ENCODE measurements at places on chromosomes 1 and 21.

DNA sequence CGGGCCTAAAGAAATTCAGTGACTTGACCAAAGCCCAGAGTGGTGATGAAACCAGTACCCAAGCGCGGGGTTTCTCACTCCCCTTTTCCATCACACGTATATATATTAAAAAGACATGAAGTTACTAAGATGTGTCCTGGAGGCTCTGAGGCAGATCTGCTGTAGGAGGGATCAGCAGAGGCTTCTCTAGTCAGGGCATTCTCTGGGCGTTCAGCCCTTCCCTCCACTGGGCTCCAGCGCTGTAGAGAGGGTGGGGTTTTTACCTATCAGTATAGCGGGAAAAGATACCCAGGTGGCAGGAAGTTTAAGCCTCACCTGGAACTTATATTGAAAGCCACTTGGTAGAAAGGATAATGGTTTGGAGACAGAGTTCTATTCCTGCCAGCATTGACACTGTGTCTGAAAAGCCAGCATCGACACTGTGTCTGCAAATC lies 862 bp upstream of the PLEKHO1 start:
- DNase-seq = no peak

DNA sequence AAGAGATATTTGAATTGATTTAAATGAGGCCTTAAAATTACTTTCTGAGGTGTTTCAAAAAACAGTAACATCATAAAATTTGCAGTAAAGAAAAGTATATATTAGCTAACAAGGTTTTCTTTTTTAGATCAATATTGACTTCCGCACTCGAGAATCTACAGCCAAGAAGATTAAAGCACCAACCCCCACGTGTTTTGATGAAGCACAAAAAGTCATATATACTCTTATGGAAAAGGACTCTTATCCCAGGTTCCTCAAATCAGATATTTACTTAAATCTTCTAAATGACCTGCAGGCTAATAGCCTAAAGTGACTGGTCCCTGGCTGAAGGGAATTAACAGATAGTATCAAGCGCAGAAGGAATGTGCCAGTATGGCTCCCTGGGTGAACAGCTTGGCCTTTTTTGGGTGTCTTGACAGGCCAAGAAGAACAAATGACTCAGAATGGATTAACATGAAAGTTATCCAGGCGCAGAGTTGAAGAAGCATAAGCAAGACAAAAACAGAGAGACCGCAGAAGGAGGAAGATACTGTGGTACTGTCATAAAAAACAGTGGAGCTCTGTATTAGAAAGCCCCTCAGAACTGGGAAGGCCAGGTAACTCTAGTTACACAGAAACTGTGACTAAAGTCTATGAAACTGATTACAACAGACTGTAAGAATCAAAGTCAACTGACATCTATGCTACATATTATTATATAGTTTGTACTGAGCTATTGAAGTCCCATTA lies 3.6 kb downstream of the RGS1 start:
- DNase-seq = no peak

GRCh38 chr1:9643351-9644256 lies 7.9 kb upstream of the PIK3CD start:
- DNase-seq = no peak

DNA sequence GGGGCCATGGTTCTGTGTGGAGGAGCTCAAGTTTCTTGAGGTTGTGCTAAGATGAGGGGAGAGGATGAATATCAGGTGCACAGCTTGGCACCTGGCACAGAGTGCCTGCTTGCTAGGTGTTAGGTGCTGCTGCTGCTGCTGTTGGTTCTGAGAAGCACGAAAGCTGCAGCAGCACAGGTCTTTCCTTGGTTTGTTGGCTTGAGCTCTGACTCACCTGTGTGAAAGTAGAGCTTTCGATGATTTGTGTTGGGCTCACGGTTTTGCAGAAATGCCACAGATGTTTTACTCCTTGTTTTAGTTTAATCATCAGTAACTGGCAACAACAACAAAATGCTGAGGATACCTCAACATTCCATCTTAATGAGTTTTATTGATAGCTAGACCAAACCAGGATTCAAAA lies 221.6 kb downstream of the BRINP2 start:
- DNase-seq = no peak

- DNase-seq = no peak
These were observed 45.2 kb downstream of the CLEC20A start for GRCh38 chr1:178451529-178451928.

DNA sequence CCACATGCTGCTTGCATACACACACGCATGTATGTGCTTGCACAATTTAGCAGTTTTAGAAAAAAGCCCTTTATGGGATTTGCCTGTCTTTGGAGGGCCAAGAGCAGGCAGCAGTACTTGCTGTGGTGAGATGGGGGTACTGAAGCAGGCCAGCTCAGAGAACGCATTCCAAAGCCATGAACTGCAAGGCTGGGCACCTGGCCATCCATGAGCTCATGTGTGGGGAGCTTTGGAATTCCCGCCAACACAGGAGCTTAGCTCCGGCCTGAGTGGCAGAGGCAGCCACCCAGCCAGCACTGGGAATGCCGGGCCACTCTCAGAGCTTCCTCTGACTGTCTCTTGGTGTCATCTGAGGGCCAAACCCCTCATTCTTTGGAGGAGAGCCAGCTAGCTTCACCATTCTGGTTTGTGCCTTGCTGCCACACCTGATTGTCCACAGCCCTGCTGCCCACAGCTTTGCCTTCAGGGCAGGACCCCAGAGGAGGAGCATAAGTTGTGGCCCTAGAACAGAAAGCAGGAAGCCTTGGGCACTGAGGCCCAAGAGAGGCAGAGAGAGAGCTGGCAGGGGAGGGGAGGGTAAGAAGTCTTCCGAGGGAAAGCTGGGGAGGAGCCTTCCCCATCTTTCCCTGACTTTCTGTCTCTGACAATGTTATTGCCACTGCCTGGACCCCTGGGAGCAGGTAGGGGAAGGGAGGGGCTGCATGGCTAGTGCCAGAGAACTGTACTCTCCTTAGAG lies 92.1 kb upstream of the POU3F1 start:
- DNase-seq = no peak

DNA sequence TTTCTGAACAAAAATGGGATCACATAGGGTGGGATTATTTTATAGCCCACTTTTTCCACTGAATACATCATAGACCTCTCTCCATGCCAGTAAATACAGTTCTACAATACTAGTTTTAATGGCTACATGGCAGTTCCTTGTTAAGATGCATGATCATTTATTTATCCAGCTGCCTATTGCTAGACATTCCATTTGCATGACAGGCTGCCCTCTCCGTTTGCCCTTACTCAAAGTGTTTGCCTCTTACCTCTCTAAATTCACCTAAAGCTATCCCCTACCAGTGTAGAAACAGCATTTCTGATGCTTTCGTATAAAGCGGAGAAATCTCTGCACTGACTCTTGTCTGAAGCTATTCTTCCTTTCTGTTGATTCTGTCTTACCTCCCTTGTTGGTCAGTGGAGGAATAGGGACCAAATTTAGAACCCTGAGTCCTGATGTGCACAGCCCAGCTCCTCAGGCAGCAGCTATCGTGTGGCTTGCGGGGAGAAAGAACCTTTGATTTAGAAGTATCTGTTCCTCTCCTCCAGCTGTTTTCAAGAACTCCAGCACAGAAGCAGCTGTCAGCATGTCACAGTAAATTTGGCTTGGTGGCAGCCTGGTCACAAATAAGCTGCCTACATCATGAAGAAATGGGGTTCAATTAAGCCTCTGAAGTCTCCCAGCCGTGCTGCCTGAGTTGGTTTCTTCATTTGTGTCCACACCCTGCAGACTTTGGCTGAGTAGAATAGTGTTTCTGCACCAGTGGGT lies 337.3 kb downstream of the PRDM2 start:
- no peak for DNase-seq

- DNase-seq = no peak
These were observed 49.3 kb upstream of the GRIK3 start for GRCh38 chr1:37083603-37084002.

DNA sequence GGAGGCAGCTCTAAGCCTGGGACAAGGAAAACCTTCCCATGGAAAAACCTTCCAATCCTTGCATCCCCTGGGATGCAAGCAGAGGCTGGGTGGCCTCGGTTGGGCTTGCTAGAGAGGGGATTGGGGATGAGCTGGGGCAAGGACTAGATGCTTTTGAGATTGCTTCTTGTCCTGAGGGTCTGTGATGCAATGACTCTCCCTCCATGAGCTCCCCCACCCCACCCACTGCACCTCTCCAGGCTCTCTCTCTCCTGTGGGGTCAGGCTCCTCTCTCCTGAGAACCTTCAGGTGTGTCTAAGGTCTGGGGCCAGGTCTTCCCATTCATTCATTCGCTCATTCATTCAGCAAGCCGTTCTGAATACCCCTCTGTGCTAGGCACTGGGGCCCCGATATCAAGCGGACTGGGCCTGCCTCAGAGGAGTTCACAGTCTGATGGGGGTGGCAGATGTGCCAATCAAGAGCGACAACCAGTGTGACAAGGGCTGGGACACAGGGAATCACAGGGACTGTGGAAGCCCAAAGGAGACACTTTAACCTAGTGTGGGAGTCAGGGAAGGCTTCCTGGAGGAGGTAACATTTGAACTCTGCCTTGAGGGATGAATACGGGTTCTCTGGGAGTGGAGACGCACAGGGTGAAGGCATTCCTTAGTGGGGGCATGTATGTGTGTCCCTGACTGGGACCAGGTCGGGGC lies 6.5 kb downstream of the LDLRAD1 start:
- DNase-seq = no peak

DNA sequence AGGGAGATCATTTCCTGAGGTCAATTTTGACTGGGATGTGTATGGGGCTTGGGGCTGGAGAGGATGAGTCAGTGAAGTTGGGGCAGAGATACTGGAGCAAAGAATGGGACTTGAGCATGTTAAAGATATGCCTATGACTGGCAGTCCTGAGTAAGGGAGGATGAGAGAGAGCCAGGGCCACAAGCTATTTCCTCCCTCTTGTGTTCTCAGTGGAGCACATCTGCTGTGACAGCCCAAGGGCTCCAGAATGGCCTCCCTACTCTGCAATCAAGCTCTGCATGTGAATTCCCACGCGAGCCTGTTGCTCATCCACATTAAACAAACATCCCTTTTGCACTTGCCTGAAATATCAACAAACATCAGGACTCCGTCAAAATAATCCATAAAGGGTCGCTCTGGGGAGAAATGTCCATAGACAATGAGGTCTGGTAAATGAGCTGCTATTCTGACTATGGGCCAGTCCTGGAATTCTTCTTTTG lies 9.2 kb downstream of the ADCY10 start:
- DNase-seq = no peak

GRCh38 chr1:51976846-51977602 lies 13.5 kb downstream of the RAB3B start:
- DNase-seq = no peak

- DNase-seq = no peak
These were observed 189.2 kb downstream of the DYRK1A start for GRCh38 chr21:37555672-37556261.

- DNase-seq = no peak
These were observed 34.3 kb downstream of the PCNX2 start for GRCh38 chr1:233261206-233261605.

- DNase-seq = no peak
These were observed 42.7 kb downstream of the HSD3B1 start for GRCh38 chr1:119549719-119550132.

DNA sequence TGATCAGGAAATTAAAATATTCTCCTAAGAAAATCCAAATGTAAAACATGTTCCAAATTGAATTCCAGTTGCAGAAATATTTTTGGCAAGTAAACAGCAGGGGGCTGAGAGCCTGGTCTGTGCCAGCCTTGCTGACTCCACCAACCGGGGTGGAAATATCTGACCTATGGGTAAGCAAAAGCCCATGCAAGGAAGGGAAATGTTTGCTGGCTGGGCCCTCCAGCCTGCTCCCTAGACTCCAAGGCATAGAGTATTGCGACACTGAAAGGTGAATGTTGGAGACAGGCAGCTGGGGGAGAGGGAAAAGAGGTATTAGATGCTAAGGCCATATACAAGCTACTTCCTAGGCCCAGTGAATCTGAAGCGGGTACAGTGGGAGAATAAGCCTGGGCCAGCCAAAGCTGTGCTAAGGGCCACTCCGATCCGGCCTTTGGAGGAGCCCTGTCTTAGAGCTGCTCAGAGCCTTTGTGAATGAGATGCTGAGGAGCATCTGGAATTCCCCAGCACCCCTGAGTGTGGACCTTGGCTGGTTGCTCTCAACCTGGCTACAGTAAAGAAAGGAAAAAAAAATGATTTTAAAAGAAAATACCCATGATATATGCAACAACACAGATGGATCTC lies 24.9 kb upstream of the ATP1B1 start:
- no peak for DNase-seq

GRCh38 chr1:2381741-2382620 lies 9.4 kb downstream of the MORN1 start:
- DNase-seq = peak; percentile 79

All from stimulated activated CD4-positive, alpha-beta T cell treated with anti-CD3 and anti-CD28 coated beads, Interleukin-4, amount 100 ng/mL, for 4 hours (primary cell).